Thymus (tissue), 14 donors: ENCODE measurements at places on chromosomes 3 and 15. TPM values are rescaled to one million over a fixed set of nuclear protein-coding genes. Genes with fewer than 3 reads are reported as not detected.

The SGO1 gene
- 3.0 TPM for polyA plus RNA-seq

The PAQR5 gene
- 0.25 TPM for polyA plus RNA-seq

The STRIT1 gene
- 0.32 TPM for polyA plus RNA-seq

The EFCAB12 gene
- polyA plus RNA-seq: 0.37 TPM

The C3orf62 gene
- polyA plus RNA-seq: 15.6 TPM

The GOLGA8M gene
- polyA plus RNA-seq: 0.21 TPM

The RETNLB gene
- polyA plus RNA-seq: 0.09 TPM

The DLEC1 gene
- 0.52 TPM for polyA plus RNA-seq

The BMF gene
- 70.4 TPM for polyA plus RNA-seq

The WDR49 gene
- polyA plus RNA-seq: 0.14 TPM

The TLR9 gene
- 0.59 TPM for polyA plus RNA-seq

The MAGEF1 gene
- polyA plus RNA-seq: 62.4 TPM

The SMAD6 gene
- 2.8 TPM for polyA plus RNA-seq

The UBAP1L gene
- 6.1 TPM for polyA plus RNA-seq

The GOLGA6D gene
- 0.05 TPM for polyA plus RNA-seq

The MCTP2 gene
- 6.7 TPM for polyA plus RNA-seq

The SUSD5 gene
- polyA plus RNA-seq: 2.5 TPM

The HTR3E gene
- polyA plus RNA-seq: 0.05 TPM

The GHSR gene
- polyA plus RNA-seq: not detected

The NR1I2 gene
- 0.21 TPM for polyA plus RNA-seq

The ACP3 gene
- polyA plus RNA-seq: 2.5 TPM

The SLC12A1 gene
- 0.11 TPM for polyA plus RNA-seq

The C3orf49 gene
- polyA plus RNA-seq: 0.05 TPM

The TTLL13 gene
- polyA plus RNA-seq: 0.32 TPM

The GRK7 gene
- 0.14 TPM for polyA plus RNA-seq

The IMPG2 gene
- 0.23 TPM for polyA plus RNA-seq

The SEMA6D gene
- polyA plus RNA-seq: 3.9 TPM

The EID1 gene
- polyA plus RNA-seq: 182 TPM

The MEIS2 gene
- polyA plus RNA-seq: 32.7 TPM

The ATP13A3 gene
- 18.9 TPM for polyA plus RNA-seq

The KNG1 gene
- polyA plus RNA-seq: 0.30 TPM

The FOXB1 gene
- 0.16 TPM for polyA plus RNA-seq

The ZBTB47 gene
- 5.1 TPM for polyA plus RNA-seq

The UROC1 gene
- polyA plus RNA-seq: 0.07 TPM

The CTXND1 gene
- 0.07 TPM for polyA plus RNA-seq

The IL12A gene
- 2.9 TPM for polyA plus RNA-seq

The GADL1 gene
- 0.02 TPM for polyA plus RNA-seq

The RBMS3 gene
- 12.8 TPM for polyA plus RNA-seq

The PRICKLE2 gene
- 1.2 TPM for polyA plus RNA-seq

The TRAT1 gene
- polyA plus RNA-seq: 43.6 TPM

The HTR3D gene
- not detected for polyA plus RNA-seq

The CNTN3 gene
- polyA plus RNA-seq: 3.7 TPM
